ENCODE measurements at places on chromosomes 3 and 15.

DNA sequence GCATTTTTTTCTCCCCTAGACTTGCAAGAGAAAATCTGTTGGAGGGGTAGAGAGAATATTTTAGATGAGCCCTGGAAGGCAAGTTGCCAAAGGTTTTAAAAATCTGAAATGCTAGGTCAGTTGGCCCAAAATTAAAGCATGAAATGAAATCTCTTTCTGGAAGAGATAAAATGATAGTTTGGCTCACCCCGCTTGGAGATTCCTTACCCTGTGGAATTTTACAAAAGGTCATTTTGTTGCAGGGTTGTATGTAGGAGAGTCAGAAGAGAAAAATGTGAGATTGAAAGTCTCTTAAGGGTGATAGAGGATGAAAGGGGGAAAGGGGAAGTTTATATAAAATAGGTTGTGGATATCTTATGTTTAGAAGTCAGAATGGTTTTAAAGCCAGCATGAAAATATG lies 277.8 kb downstream of the CD47 start:
- peak; percentile 36 for DNase-seq

GRCh38 chr15:78079298-78080087 lies 2.0 kb upstream of the TBC1D2B start:
- DNase-seq, result no peak

GRCh38 chr3:47406762-47407149 lies 25.9 kb downstream of the PTPN23 start:
- no peak for DNase-seq

DNA sequence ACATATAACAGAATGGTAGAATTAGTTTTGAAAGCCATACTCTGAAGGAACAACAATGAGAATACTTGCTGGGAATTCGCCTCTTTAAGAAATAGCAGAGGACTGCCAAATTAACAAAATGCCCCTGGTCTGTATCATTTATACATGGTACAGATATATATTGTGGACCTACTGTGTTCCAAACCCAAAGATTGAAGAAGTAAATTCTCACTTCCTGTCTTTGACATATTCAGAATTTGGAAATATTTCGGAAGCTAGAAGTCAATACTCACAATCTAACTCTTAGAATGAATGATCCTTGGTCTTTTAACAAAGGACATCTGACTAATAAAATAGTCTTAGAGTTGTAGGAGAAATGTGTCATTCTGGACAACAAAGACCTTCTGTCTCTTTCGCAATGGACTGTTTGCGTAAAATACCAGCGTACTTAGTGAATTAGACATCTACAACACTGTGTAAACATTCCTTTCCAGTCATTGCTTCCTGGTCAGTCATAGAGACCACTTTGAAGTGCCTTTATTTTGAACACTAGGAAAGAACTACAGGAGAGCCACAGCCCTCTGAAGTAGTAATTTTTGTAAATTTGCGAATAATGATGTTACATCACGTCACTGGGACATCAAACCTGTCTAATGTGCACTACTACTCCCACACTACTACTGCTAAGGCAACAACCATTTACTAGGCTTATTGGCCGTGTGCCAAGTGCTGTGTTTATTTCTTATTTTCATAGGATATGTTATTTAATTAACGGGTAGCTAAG lies 68.0 kb downstream of the CHL1 start:
- DNase-seq, result peak; percentile 89

GRCh38 chr3:49600781-49601180 lies 46.5 kb downstream of the BSN start:
- DNase-seq, result no peak

- no peak for DNase-seq
Observed at GRCh38 chr15:100141311-100142001, 200.3 kb downstream of the ADAMTS17 start.

DNA sequence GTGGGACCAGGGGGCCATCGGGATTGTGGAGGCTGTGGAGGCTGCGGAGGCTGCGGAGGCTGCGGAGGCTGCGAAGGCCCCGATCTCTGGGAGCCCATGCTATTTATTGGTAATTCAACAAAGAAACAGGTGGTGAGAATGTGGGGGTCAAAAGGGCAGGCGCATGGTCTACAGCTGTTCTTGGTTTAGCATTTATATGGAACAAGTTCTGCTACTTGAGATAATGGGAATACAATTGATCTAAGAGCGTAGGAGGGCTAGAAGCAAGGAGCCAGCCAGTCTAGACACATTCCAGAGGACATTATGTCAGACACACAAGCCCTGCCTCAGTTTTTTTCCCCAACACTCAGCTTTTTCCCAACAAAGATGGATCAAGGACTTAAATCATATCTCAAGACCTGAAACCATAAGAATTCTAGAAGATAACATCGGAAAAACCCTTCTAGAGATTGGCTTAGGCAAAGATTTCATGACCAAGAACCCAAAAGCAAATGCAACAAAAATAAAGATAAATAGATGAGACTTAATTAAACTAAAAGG lies 20.1 kb downstream of the C3orf80 start:
- no peak for DNase-seq

- peak; percentile 54 for DNase-seq
Observed at GRCh38 chr3:106120356-106120755, 251.5 kb upstream of the CBLB start.

DNA sequence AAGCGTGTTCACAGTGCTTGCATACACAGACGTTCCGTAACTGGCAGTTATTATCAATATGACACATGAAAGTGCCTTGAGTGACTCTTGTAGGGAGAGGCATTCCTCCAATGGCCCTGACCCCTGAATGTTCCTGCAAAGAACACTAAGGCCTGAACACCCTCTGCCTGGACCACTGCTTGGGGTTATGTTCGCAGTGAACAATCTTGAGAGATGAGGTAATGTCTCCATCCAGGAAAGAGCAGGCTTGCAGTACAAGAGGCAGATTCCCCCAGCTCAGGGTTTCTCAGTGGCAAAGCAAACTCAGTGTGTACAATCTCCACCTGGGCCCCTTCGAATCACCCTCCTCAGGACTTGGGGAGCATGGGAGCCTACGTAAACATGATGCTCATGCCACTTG lies 324.6 kb downstream of the MAGI1 start:
- peak; percentile 87 for DNase-seq

DNA sequence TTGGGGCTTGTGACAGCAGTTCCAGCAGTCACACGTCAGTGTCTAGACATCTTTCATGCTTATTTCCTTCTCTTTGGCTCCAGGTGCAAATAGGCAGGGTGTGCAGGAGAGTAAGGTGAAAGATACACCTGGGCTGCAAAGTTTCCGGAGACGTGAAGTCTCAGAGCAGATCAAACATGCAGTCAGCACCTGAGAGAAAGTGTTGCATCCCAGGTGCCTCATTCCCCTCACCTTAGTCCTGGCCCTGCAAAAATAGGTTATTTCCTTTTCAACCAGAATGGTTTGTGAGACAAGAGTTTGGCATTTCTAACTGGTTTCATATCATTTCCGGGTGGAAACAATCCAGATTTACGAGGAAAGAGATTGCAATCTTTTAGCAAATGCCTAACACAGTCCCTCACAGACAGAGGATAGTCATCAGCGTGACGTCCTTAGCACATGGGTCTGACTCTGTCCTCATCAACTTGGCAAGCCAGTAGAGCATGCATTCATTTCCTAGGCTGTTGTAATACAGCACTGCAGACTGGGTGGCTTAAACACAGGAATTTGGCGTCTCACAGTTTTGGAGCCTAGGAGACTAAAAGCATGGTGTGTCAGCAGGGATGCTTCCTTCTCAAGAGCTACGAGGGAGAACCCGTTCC lies 58.2 kb upstream of the ARRDC4 start:
- DNase-seq, result peak; percentile 31

DNA sequence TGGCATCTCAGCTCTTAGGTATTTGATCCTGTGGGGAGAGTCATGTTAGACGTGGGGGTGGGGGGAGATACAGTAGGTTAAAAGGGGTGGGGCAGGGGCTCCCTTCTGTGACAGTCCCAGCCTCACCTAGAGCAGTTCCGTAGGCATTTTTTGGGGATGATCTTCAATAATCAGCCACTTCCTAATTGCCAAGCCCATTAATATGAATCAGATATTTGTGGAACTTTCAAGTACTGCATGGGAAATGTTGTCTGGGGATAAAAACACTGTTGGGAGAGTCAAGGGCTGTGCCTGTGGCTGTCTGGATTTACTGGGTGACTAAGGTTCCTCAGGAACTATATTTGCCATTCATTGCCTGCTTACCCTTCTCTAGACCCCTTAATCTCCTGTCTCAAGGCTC lies 9.5 kb downstream of the C3orf52 start:
- DNase-seq, result no peak

DNA sequence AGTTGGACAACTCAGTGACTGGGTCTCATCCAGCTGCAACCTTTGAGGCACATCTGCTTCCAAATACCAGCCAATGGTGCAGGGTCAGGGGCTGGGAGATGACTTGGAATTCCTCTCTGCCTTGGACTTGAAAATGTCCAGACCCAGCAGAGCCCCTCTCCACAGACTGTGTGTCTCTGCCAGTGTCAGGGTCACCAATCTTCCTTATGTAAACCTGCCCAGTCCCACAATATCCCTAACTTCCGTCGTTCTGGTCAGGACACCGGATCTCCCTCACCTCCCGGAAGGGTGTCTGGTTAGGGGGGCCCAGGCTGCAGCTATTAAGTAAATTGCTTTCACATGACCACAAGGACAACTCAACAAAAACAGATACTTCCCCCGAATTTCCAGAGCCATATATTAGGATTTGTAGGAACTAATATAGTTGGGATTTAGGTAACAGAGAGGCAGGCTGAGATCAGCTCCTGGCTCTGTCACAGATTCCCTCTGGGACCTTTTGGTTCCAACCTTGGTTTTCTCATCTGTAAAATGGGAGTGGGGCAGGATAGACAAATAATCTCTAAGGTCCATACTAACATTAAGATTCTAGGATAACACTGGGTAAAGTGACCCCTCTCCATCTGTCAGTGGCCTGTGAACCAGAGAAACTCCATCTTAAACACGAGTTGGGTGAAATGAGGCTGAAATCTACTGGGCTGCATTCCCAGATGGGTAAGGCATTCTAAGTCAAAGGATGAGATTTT lies 30.8 kb downstream of the IGDCC3 start:
- DNase-seq, result no peak

- DNase-seq, result peak; percentile 90
Observed at GRCh38 chr3:109702252-109702651, 364.9 kb upstream of the DPPA4 start.

DNA sequence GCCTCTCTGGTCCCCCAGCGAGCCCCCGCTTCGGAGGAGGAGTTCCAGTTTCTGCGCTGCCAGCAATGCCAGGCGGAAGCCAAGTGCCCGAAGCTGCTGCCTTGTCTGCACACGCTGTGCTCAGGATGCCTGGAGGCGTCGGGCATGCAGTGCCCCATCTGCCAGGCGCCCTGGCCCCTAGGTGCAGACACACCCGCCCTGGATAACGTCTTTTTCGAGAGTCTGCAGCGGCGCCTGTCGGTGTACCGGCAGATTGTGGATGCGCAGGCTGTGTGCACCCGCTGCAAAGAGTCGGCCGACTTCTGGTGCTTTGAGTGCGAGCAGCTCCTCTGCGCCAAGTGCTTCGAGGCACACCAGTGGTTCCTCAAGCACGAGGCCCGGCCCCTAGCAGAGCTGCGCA lies 3.5 kb downstream of the PML start:
- DNase-seq, result no peak

DNA sequence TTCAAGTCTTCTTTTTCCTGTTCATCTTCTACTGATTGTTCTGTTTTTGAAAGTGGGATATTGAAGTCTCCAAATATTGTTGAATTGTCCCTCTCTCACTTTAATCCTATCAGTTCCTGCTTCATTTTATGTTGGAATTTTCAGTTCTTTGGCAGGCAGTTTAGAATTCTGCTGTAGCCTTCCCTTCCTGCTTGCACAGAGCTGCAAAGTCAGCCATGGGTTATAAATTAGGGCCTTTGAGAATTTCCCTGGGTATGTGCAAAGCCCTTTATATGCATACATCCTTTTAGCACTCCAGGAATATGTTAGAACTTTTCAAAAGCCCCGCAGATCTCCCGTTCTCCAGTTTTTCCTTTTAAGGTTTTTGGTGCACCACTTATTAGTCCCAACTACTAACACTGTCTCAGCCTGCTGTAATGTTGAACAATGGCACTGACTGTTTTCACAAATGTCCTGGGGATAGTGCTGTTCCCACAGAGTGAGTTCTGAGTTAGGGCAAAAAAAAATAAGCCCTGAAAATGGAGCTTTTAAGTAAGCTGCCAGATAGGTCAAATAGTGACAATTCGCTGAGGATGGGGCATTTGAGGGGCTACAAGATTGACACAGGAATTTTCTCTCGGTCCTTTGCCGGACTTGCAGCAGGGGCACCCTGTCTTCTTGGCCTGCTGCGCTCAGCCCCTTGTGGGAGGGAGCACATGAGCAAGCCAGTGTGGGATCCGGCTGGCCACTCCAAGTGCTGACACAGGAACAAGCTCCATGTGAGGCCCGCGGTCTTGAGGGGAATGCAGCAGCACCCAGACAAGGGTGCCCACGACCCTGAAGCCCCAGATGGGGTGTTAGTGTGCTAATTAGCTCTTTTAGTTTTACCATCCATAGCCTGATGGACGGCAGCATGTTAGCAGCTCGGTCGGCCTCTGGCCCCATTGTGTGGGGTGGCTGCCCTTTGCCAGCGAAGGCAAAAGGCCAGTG lies 96.0 kb downstream of the VPS8 start:
- DNase-seq, result no peak

GRCh38 chr3:62169906-62170660 lies 203.3 kb downstream of the FEZF2 start:
- peak; percentile 68 for DNase-seq

- no peak for DNase-seq
Observed at GRCh38 chr3:140710711-140711389, 33.0 kb downstream of the TRIM42 start.

DNA sequence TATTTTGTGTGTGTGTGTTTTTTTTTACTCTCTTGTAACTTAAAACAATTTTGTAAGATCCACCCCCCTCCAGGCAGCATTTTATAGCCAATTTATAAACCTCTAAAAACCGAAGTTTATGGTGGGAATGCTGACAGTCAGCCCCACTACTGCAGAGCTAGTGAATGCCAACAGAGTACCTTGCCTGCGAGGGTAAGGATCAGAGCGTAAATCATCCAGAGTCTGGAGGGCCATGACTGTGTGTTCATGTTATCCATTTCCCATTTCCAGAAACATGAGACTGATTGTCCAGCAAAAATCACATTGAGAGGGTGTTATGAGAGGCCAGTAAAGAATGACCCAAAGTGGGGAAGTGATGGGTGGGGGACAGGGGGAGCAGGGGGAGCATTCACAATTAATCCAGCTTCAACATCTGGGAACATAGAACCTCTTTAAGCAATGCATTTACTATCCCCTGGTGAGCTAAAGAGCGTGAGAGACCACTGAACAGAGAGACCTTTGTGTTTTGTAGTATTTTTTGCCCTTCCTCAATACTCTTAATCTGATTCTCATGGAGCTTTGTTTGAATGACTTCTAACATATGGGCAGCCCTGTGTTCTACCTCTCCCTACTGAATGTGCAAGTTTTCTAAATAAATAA lies 464.5 kb downstream of the RBMS3 start:
- DNase-seq, result no peak

- DNase-seq, result no peak
Observed at GRCh38 chr15:100020189-100020588, 287.0 kb upstream of the LYSMD4 start.

GRCh38 chr15:40130799-40131502 lies 22.3 kb upstream of the BMF start:
- no peak for DNase-seq

Measured in iris pigment epithelial cell (primary cell).